ENCODE measurements at places on chromosomes 13 and 19. TPM values are rescaled to one million over a fixed set of nuclear protein-coding genes. Genes with fewer than 3 reads are reported as not detected.
A peak's percentile ranks its signal among the peaks of the same experiment; 100 is the strongest.

CEACAM18 gene
- total RNA-seq: not detected

SLC10A2 gene
- total RNA-seq: not detected

SMIM44 gene
- total RNA-seq: not detected

ZNF564 gene
- total RNA-seq: 5.3 TPM

TMEM221 gene
- total RNA-seq: 0.15 TPM

CGB2 gene
- total RNA-seq: not detected

CYP2A7 gene
- 485 TPM for total RNA-seq

DNA sequence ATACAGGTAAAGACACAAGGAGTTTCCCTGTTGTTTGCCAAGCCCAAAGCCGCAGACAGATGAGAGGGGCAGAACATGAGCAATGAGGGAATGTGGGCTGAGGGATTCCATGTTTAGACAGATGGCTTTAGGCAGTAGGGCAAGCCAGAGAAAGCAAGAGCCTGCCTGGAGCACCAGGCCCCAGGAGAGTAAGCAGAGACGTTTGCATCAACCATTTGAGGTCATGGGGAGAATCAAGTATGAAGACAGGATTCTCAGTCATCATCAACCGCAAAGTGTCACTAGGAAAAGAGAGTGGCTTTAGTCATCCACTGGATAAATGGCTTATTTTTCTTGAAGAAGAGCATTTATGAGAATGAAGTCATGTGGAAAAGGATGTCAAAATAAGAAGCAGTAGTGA, 184.7 kb downstream of the COG6 start:
- no peak for DNase-seq

DNA sequence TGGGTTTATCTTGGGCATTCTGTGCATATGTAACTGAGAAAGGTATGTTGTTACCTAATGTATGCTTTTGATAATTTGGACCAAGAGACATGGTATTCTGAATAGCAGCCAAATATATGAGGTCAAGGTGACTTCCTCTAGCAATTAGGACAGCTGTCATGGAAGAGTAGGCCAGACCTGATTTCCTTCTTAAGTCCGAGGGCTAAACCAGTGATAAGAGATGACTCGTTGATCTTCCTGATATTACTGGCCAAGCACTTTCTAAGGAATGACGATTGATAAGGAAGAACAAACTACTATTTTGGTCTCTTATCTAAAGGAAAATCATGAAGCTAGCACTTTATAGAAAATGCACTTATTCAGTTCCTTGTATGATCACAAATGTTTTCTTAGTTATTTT, 42.7 kb downstream of the ARHGAP35 start:
- no peak for DNase-seq

GRCh38 chr19:3140667-3141038, 4.8 kb downstream of the GNA15 start:
- no peak for DNase-seq

DNA sequence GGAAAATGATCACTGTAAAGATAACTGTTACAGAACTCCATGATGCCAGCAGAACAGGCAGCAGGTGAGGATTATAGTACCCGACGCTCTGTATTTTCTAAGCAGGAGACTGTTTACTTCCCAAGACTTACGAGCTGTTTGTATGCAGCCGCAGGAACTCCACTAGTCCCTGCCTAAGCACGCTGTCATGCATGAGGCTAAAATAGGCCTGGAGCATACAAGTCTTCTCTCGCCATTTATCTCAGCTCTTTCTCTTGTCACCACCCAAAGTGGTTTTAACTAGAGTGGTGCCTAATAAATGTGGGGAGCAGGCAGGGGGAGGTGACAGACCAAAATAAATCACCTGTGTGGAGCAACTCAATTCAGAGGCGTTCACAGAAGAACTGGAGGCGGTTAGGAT, 175.8 kb downstream of the TDRD3 start:
- DNase-seq: no peak

GRCh38 chr19:48986211-48986610, 6.9 kb downstream of the GYS1 start:
- DNase-seq: no peak

- no peak for DNase-seq
Observed at GRCh38 chr19:38032151-38032550, 125.1 kb downstream of the SIPA1L3 start.

- peak; percentile 66 for DNase-seq
Observed at GRCh38 chr19:44648631-44649251, 5.0 kb downstream of the PVR start.

DNA sequence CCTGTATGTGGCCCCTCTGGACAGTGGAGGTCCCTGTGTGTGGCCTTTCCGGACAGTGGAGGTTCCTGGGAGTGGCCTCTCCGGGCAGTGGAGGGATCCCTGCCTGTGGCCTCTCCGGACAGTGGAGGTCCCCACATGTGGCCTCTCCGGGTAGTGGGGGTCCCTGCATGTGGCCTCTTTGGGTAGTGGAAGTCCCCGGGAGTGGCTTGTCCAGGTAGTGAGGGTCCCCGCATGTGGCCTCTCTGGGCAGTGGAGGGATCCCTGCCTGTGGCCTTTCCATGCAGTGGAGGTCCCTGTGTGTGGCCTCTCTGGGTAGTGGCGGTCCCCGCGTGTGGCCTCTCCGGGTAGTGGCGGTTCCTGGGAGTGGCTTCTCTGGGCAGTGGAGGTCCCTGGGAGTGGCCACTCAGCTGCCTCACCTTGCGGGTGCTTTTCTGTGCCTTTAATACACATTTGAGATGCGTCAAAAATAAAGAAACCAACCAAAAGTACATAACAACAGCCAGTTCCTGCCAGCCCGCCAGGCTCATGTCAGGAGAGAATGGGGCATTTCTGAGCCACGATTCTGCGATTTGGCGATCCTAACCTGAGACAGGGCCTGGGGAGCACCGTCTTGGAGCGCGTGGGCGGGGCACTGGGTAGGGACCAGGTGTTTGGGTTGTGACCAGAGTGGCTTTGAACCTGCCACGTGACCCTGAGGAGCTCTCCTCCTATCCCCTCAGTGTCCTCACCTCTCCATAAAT, 194.7 kb downstream of the ZNF536 start:
- DNase-seq: no peak

DNA sequence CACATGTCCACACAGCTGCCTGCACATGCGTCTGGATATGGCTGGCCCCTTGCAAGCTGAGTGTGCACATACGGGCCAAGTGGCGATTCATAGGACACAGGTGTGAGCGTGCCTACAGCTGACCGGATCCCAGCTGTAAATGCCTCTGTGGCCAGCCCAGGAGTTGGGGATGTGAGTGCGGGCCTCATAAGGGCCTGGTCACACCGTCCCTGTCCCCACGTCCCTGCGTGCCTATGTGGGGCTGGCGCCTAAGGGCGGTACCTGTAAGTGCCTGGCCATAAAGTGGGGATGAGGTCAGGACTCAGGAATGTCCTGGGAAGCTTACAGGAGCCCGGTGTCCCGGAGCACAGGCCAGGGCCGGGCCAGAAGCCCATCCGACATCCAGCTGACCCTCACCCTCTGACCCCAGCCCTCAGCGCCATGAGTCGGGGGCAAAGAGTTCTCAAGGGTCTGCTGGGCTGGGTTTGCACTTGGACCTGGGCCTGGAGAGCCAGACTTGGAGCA, 1.3 kb upstream of the ARHGAP45 start:
- no peak for DNase-seq

- DNase-seq: no peak
Observed at GRCh38 chr13:42623916-42624315, 50.0 kb downstream of the TNFSF11 start.

DNA sequence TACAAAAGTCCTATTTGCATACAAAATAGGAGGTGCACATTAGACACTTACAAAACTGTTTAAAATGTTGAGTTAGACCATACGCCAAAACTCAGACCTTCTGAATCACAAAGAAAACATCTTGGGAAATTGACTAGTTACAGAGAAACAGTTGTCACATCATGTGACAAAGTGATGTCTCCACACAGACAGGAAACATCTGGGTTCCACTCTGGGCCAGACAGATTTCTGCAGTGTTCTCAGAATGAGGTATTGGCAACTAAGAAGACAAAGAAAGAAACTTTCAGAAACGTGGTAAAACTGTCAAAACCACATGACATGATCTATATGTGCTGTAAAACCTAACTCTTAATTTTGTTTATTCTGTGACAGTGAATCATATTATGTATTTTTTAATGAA, 6.7 kb downstream of the ZNF793 start:
- DNase-seq: no peak

DNA sequence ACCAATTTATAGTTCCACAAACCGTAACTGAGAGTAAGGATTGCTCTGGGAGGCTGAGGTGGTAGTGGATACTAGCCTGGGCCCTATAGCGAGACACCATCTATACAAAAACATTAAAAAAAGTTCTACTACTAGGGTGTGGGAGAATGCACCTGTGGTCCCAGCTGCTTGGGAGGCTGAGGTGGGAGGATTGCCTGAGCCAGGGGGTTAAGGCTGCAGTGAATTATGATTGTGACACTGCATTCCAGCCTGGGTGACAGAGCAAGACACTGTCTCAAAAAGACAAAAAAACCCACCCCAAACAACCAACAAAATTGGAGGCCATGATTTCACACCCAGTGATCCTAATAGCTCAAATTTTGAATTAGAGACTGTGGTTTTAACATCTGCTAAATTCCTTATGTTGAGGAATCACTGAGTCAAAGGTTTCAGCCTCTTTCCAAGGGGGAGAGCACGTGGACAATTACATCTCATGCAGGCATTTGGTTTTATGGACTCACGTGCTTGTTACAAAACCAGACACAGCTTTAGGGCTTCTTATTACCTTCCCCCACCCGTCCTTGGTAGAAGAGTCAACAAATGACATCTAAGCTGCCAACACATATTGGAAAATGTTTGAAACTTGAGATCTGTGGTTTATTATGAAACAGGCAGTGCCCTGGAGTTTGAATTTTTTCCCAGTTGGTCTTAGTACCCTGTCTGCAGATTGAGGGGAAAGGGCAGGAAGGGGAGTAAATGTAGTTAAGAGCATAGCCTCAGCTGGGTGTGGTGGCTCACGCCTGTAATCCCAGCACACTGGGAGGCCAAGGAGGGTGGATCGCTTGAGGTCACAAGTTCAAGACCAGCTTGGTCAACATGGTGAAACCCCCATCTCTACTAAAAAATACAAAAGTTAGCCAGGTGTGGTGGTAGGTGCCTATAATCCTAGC, 18.5 kb downstream of the CYP2A6 start:
- peak; percentile 77 for DNase-seq

GRCh38 chr19:35104361-35104760, 11.3 kb upstream of the FXYD3 start:
- DNase-seq: no peak

DNA sequence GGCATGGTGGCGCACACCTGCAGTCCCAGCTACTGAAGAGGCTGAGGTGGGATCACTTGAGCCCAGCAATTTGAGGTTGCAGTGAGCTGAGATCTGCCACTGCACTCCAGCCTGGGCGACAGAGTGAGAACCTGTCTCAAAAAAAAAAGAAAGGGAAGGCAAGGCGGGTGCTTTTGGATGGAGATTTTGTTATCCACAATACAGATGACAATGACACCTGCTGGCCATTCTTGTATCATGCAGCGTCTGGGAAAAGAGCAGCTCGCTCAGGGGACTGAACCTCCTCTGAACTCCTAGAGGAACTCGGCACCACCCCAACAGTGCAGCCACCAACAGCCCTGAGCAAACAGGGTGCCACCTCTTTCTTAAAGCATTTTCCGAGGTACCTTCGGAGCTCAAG, 22.8 kb downstream of the HAUS8 start:
- DNase-seq: no peak

GRCh38 chr13:94602467-94602866, 810 bp downstream of the GPR180 start:
- no peak for DNase-seq

GRCh38 chr13:31209172-31209840, 9.5 kb downstream of the B3GLCT start:
- DNase-seq: no peak

GRCh38 chr13:56515441-56515840, 625.3 kb upstream of the PRR20A start:
- no peak for DNase-seq

DNA sequence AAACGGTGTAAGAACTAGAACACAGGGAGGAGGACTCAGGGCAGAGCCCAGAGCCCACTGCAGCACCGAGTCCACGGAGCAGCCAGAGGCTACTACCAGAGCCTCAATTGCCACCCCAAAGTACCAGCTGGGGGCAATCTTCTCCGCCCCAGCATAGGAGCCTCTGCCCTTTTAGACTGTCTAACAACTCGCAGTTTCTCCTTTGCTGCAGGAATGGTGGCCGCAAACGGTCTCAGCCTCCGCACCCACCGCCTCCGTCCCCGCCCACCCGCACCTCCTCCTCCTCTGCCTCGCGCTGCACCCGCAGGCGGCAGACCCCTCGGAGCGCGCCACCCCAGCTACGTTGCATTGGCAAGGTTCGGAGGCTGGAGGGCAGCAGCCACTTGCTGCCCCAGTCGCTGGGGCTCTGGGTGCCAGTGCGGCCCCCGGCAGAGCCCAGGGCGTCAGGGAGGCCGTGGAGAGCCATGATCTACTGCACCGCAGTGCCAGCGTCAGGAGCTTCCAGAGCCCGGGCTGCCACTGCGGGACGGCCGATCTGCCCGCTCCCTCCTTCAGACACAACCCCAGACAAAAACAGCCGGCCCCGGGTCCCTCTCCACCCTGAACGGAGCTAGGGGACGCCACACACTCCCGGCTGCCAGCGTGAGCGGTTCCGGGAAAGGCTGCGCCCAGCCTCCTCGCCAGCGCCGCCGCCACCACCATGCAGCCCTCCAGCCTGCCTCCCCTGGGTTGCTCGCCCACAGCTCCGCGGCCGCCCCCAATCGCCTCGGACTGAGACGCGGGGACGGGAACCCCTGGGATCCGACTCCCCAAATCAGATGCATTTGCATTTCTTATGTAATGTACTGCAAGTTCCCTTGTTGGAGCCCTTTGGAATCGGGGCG, 1.8 kb downstream of the FGF14 start:
- DNase-seq: peak; percentile 54

Measured in left lobe of liver (tissue), 2 donors.